Suppressor macrophage (primary cell): ENCODE measurements at places on chromosomes 2 and 18.

GRCh38 chr18:65567372-65567771, 183.4 kb upstream of the CDH7 start:
- DNase-seq, result no peak

GRCh38 chr18:13623348-13623747, 103.0 kb downstream of the FAM210A start:
- peak; percentile 81 for DNase-seq

DNA sequence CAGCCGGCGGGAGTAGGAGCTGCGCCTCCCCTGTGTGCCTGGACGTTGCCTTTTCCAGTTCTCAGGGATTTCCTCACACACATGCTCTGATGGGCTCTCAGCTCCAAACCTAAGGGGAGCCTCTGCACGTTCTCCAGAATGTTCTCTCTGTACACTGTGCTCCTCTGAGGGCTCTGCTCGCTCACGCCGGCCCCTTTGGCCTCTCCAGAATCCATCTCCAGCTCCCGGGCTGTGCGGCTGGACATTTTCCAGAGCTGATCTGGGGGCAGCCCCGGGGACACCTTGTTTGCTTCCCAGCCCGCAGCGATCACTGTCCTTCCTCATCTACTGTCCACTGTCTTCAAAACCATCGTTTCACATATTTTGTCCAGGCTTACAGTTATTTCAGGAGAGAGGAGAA, 245.4 kb upstream of the HDAC4 start:
- DNase-seq, result no peak

DNA sequence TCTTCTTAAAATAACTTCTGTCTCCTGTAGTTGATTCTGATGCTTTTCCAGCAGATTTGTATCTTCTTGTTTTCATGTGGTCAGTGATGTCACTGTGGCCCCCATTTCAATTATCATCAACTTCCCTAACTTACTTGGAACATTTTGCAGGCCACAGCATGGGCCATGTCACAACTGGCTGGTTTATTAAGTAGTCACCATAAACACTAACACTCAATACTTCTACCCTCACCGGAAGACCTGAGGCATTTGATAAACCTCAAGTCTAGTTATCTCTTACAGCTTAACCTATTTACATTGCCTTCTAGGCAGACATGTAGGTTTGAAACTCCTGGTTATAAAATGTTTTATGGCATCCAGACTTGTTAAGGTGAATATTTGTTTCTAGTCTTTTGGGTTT, 37.4 kb upstream of the PROKR1 start:
- DNase-seq, result no peak

GRCh38 chr2:146801886-146802285, 1042.9 kb upstream of the ACVR2A start:
- no peak for DNase-seq

DNA sequence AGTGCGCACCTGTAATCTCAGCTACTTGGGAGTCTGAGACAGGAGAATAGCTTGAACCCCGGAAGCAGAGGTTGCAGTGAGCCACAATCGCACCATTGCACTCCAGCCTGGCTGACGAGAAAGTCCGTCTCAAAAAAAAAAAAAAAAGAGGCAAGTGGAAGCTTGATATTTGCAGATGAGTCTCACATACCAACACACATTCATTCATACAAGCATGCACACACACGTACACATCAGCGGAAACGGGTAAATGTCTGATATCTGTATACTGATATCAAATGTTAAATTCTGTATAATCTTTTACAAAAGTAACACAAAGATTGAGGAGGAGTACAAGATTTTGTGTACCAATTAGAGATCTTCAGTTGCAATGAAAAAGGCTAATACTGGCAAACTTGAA, 47.8 kb upstream of the SPOPL start:
- no peak for DNase-seq

DNA sequence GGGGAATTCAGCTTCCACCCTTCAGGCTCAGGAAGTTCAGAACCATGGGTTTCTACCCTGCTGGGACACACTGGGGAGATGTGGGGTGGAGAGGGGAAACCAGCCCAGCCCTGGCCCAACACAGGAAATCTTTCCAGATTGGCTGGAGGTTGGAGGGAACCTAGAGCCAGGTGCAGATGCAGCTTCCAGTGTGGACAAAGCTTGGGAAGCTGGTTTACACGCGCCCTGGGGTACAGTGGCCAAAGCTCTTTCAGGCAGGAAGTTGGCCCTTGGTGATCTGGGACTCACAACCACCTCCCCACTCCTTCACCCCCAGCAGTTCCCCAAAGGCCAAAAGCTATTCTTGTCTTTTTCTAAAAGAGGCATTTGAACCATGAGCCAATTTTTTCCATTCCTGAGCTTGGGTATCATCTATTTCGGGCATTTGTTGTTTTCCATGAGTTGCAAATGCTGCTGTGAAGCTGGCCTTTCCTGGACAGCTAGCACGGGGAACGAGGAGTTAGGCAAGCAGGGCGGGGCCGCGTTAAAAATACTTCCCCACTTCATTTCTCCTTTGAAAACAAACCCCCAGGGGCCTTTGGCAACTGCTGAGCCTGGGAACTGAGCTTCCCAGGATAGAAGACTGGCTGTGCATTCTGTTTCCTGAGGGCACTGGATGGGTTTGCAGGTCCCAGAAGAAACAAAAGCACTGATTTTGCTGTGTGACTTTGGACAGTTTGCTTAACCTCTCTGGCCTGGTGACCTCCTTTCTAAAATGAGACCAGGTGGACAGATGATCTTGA, 3.1 kb upstream of the ARID5A start:
- peak; percentile 96 for DNase-seq

DNA sequence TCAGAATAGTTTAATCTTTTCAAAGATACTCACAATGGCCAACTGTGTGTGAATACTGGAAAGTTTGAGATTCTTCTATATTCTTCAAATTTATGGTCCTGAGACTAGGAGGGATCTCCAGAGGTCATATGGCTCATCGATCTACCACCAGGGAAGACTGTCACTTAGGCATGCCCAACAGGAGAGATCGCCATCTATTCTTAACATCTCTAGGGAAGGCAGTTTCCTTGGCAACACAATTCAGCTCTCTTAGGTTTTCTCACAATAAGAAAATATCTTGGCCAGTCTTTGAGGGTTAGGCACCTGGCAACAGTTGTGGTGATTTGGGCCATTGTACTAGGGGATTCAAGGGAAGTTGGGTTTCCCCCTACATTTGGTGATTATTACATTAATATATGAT, 107.2 kb downstream of the GALNT3 start:
- DNase-seq, result no peak

- DNase-seq, result no peak
Observed at GRCh38 chr2:233791883-233792329, 13.8 kb downstream of the MROH2A start.
